IMR-90 (cell line): ENCODE measurements at places on chromosomes 5 and 9.
A peak's percentile ranks its signal among the peaks of the same experiment; 100 is the strongest.

DNA sequence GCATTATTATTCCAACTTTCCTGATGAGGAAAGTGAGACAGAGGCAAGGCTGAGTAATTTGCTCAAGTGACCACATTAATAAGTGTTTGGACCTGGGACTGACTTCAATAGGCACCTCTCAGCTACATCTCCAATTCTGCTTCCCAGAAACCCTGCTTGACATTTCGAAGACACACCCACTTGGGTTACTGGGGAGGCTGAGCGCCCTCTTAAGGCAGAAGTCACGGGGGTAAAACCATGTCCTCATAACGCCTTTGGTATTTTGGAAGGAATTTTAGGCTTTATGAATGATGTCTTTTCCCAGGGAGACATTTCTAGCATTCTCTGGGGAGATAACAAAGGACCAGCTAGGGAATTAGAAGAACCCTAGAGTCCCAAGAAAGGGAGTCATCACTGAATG lies 53.3 kb downstream of the TRPC7 start:
- no peak for DNase-seq

DNA sequence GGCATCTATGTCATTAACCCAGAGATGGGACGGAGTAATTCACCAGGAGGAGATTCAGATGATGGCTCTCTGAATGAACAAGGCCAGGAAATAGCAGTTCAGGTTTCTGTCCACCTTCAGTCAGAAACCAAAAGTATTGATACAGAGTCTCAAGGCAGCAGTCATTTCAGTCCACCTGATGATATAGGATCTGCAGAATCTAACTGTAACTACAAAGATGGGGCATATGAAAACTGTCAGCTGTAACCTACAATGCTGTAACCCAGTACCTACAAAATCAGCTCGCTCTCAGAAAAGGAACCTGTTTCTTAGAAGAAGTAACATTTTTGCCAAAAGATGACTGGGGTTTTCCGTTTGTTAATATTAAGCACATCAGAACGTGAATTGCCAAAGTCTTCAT lies 14.7 kb downstream of the MFAP3 start:
- DNase-seq = no peak

GRCh38 chr5:39379693-39380092 lies 15.4 kb upstream of the C9 start:
- DNase-seq = peak; percentile 42

DNA sequence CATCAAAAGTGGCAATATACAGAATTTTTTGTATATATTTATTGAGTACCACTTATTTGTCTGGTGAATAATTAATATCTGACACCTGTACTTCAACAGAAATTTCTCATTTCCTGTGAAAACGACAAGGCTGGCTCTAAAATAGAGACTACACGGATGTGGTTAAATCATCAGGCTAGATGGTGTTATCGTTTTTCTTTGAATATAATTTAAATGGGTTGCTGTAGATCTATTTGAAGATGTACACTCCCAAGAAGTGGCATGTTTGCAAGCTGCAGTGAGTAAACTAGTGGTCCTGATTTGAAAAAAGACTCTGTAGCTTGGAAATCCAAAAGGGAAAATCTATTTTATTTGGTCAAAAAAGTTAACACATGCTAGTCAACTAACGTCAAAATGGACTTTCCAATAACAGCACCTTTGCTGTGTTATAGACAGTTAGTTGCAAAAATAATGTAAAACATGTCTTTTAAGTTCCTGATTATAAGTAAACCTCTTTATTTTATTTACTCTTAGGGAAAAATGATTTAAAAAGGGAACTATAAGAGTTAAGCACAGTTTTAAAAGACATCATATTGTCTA lies 13.8 kb downstream of the ST8SIA4 start:
- no peak for DNase-seq

- DNase-seq = no peak
Observed at GRCh38 chr9:134056483-134057306, 11.1 kb downstream of the BRD3 start.

DNA sequence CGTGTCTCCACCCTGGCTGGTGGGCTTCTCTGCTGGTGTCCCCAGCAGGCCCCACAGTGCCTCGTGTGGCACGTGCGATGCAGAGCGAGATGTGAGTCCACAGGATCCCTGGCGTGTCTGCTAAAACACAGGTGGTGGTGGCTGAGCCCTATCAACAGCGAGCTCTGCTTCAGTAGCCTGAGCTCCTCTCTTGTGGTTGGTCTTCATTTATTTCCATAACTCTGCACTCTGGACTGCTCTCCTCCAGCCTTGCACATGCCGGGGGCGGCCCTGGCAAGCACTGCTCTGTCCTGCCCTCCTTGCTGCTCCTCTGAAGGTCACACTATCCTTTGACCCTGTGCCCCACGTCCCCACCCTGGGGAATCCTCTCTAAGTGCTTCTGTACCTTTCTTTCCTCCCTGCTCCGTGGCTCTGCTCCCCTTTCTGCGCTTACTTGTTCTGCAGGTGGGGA lies 59.2 kb downstream of the NSUN2 start:
- no peak for DNase-seq

DNA sequence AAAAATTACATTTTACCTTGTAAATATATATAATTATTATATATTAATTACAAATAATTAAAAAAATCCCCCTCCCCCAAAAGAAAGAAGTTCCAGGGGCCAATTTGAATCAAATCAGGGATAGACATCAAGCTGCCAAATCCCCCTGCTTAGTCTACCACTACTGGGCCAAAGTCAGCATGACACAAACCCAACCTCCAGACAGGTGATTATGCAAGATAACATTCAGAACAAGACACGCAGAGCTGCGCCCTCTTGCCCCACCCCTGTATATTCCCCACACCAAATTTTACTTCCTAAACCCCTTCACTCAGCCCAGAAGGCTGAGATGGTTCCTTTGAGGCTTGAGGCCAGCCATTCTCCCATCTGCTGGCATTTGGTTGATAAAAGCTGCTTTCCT lies 2059.1 kb upstream of the CDH6 start:
- DNase-seq = no peak

DNA sequence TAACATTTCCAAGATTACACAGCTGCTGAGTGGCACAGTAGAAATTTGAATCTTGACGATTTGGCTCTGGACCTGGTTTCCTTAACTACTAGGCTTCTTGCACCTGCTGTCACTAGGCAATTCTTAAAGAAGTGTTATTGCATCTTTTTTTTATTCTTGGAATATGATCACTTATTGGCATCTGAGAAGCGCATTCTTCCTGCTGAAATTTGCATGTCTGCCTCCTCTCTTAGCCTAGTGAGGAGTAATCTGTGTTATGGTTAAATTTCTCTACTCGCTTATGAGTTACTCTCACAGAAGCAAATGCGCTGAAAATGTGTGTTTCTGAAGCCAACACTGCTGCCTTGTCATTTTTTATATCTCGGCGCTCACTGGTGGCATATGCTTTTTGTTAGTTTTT lies 89.3 kb downstream of the WDR41 start:
- no peak for DNase-seq

GRCh38 chr5:80634193-80634592 lies 20.3 kb upstream of the MSH3 start:
- no peak for DNase-seq

- DNase-seq = no peak
Observed at GRCh38 chr9:105306351-105307140, 62.1 kb downstream of the SLC44A1 start.
